ENCODE measurements at places on chromosomes 13 and 19.

DNA sequence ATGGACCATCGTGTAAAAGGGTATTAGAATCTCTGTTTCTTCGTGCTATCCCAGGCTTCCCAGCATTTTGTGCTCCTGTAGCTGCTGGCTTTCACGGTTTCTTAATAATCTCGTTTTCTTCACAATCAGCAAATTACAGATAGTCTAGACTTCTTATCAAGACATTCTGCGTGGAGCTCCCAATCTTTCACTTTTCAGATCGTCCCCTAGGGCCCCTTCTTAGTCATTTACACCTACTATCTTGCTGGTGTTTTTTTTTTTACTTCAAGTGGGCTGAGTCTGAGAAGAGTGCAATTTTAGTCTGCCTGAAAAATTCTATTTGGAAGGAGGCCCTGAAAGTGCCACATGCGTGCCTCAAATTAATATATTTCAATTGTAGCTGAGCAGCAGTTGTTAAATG, 275.1 kb downstream of the SHISA2 start:
- no peak for DNase-seq

GRCh38 chr19:2041433-2041682, 9.7 kb downstream of the MKNK2 start:
- no peak for DNase-seq

GRCh38 chr13:103794526-103794925, 728.3 kb upstream of the SLC10A2 start:
- no peak for DNase-seq

DNA sequence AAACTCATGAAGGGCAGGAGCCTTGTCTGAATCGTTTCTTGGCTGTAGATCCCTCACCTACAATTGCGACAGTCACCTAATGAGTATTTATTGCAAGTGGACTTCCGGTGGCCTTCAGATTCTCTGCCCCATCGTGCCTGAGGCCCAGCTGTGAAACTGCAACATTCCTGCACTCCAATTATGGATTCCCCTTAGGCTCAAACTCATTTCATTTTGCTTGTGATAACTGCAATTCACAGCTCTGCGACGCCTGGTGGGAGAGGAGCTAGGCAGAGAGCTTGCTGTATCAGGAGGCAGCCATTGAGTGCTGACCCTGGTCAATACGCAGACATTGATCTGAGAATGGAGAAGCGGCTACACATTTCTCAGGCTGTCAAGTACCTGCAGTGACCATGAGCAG, 59.0 kb downstream of the CCDC70 start:
- no peak for DNase-seq

- peak; percentile 89 for DNase-seq
These were observed 9.2 kb upstream of the FBN3 start for GRCh38 chr19:8158411-8159074.

DNA sequence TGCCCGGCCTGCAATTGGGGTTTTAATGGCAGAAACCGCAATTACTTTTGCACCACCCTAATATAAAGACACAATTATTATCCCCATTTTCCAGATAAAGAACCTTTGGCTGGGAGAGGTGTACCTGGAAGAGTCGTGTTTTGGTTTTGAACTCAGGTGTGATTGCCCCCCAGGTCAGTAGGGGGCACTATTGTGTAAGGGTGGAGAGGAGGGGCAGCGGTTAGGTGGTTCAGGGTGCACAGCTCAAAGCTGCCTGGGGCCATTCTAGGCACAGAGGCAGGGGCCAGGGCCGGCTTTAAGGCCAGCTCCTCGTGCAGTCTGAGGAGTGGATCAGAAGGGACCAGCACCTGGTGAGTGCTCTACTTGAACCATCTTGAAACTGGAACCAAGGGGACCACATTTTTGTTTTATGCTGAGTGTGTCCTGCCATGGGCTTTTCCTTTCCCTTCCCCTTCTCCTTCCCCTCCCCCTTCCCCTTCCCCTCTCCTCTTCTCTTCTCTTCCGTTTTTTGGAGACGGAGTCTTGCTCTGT, 5.8 kb upstream of the FCGRT start:
- peak; percentile 78 for DNase-seq

GRCh38 chr13:85313761-85314503, 485.3 kb downstream of the SLITRK6 start:
- DNase-seq = no peak

DNA sequence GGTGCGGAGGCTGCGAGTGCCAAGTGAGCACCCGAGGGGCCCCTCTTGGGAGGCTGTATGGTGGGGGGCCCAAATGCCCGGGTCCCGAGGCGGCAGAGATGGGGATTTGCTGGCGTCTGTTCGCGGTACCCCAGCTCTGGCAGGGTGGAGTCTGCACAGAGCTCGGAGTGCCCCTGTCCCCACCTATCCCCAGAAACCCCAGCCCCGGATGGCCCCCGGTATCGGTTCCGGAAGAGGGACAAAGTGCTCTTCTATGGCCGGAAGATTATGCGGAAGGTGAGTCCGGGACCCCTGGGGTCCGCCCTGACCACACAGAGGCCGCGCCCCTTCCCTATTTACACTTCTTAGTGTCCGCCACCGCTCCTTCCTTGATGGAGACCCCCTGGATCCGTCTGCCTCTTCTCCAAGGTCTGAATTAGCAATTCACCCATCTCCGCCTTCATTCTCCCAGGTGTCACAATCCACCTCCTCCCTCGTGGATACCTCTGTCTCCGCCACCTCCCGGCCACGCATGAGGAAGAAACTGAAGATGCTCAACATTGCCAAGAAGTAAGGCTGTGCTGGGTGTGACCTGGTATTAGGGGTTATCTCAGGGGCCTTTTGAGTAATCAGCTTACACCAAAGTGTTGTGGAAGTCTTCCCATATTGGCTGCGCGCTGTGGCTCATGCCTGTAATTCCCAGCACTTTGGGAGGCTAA, 630 bp downstream of the PNPLA6 start:
- DNase-seq = no peak

DNA sequence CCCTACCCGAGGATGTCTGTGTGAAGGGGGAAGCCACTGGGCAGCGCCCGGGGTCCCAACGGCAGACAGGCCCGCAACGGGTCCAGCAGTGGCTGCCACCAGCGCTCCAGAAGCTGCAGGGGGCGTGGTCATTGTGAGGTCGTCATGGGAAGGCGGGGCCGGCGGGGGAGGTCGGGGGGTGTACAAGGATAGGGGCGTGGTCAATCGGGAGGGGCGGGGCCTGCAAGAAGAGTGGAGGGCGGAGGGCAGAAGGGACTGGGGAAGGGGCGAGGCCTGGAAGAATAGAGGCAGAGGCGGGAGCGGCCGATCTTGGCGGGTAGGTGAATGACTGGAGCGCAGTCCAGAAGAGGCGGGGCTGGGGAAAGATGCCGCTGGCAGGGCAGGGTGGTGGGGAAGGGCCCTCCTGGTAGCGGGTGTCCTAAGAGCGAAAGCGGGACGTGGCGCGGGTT, 4.4 kb downstream of the FUZ start:
- peak; percentile 88 for DNase-seq

DNA sequence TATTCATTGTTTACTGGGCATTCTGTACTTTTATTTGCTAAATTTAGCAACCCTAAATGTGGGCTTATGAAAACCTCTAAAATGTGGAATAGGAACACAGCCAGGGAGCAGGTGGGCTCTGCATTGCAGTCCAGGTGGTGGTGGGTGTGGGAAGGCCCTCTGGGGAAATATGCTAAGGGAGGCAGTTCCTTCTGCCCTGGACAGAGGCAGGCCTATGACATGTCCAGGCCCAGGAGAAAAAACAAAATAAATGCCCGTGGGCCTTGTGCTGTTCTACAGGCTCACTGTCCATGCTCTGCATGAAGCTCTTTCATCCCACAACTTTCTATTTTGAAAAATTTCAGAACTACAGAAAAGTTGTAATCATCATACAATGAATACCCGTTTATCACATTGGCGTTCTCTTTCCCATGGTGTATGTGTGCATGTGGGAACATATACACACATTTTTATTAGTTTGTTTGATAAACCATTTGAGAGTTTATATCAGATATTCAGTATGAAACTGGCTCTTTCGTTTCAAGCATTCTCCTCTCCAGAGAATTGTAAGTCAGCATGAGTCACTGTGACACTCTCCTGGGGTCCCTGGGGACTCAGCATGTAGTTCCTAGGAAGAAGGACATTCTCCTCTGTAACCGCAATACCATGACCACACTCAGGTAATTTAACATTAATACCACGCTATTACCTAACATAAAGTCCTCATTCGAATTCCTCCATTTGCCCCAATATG, 505.3 kb downstream of the COG6 start:
- DNase-seq = no peak

DNA sequence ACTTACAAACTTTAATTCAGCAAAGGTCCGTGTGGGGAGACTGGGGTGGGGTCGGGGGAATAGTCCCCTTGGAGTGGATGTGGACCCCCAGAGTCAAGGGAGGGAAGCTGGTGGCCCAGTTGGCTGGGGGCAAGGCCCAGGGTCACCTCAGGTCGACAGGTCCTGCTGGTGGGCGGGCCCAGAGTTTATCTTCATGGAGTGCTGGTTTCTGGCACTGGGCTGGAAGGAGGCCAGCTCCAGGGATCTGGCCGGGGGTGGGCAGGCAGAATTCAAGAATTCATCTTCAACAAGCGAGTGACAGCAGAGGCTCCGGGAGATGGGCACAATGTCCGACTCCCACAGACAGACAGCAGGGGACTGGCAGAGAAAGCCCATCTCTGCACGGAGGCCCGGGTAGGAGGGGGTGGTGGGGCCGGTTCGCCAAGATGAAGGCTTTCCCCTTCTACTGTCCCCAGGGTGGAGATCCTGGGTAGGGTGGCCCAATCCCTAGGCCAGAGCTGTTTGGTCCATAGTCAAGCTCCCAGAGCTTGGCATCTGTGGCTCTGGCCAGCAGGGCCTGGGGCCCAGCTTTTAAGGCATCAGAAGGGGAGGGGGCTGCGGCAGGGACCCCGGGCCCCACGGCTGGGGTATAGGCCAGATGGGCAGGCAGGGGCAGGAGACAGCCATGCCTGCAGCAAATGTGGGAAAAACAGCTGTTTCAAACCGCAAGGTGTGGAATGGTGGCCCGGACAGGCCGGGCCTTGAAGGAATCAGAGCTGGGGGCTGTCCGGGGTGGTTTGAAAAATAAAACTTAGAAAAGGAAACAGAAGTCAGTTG, 622 bp upstream of the FDX2 start:
- DNase-seq = no peak

GRCh38 chr19:49988433-49988832, 27.5 kb upstream of the SIGLEC11 start:
- no peak for DNase-seq

GRCh38 chr19:5342573-5343201, 2.1 kb upstream of the PTPRS start:
- no peak for DNase-seq

DNA sequence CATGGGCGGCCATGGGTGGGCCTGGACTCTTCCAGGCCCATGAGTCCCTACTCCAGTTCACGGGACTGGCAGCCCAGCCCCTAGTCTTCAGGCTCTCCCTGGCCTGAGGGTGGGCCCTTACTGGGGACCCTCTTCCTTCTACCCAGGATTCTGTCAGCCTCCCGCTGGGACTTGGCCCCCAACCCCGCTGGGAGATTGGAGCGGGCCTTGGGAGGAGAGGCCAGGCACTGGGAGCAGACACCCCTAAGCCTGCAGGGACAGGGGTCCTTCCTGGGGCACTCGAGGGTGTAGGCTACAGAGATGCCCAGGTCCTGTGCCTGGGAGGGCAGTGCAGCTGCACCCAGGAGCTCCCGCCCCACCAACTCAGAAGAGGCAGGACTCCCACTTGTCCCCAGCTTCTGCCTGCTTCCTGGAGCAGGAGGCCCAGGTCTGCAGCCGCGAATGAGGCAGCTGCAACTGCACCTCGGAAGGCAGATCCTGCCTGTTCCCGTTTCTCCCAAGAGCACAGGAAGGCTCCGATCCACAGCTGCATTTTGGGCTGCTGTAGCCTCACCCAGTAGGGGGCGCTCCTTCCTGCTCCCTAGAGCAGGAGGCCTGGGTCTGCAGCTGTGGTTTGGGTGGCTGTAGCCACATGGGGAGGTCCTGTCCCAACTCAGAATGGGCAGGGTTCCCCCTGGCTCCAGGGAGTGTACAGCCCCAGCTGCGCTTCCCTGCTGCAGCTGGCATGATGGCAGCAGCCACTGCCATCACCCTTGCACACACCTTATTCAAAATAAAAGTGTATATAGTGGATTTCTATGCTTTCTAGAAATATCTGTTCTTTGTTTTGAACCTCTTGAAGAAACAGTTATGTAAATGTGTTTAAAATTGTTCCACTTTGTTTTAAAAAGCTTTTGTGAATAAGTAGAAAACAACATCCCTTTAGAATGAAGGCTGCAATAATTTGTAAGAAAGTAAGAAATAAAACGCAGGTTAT, 46.8 kb downstream of the TEX26 start:
- peak; percentile 60 for DNase-seq

- DNase-seq = no peak
These were observed at the start of gene APOE for GRCh38 chr19:44905437-44906160. APOE (plus strand) TSS chr19:44905796; CDS start chr19:44906625, 829 bp downstream.

DNA sequence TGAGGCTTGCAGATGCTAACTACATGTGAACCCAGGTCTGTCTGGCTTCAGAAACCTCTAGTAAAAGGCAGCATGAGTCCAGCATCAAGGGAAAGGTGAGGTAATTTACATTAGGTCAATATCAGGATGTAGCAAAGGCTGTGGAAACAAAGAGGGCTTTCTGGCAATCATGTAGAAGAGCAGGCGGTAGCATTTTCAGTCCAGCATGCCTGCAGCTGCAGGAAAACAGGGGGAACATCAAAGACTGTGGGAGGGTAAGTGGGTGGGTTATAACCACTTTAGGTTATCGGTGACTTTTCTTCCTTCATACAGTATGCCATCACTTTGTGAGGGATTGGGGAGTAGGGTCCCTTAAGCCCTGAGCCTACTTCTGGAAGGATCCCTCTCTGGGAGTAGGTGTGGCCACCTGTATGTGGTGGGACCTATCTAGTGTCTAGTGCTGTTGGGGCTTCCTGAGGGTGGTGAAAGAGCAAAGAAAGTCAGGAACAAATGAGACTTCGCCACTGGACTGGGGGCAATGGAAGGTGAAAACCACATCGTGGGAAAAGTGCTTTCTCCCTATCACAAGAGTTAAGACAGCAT, 10.8 kb downstream of the SUGP2 start:
- DNase-seq = no peak

DNA sequence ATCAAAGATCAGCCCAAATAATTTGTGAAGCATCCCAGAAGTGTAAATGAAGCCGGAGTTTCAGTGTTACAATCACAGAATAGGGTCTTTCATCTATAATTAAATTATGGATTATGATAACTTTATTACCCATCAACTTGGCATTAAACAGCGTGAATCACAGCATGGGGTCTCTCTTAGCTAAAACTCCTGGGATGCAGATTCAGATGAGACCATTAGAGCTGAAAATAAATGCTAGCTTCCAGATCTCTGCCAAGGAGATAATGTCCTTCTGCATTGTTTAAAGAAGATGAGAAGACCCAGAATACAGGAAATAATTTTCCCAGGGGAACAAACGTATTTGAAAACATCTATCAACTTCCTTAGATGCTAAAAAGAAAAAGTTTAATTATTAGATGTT, 546.0 kb upstream of the PCDH9 start:
- DNase-seq = no peak

All from OCI-LY7 (cell line).